ENCODE measurements at places on chromosomes 4 and X. TPM values are rescaled to one million over a fixed set of nuclear protein-coding genes. Genes with fewer than 3 reads are reported as not detected.

DNA sequence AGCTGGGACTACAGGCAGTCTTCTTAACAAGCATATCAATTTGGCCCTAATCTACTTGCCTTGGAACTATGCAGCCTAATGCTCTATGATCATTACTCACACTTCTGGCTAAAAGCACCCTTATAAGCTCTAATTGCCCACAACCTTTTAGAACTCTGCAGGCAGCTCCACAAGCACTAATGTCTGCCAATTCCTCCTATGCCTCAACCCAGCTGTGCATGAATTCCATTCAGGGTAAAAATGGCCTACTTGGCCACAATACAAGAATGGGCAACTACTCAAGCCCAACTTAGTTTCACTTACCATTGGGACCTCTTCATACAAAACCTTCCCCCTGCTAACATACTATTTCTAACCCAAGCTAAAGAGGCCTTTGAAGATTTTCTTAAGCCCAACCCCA is 51.7 kb downstream of the ZNF718 start:
- DNase-seq: no peak

FRAS1 gene
- 0.17 TPM for total RNA-seq

CNKSR2 gene
- total RNA-seq: 2.4 TPM

- no peak for DNase-seq
Observed at GRCh38 chr4:12881945-12882584, 602.1 kb downstream of the RAB28 start.

IQSEC2 gene
- total RNA-seq: 0.48 TPM

TRIM2 gene
- not detected for total RNA-seq

CDX4 gene
- total RNA-seq: not detected

DNA sequence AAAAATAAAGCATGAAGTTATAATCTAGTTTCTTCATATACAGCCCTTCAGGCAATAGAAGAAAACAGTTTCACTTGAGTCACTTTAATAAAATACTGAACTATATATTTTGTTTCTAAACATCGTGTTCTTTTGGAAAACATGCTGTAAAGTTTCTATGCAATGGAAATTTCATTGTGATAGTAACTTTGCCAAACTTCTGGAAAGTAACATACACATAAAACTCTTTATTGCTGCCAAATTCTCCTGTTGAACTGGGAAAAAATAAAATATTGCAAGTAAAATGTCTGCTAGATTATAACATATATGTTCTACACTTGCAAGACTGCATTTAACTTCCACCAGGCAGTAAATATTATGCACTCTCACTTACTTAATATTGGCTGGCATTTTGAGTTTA is 635.4 kb downstream of the SPRY1 start:
- no peak for DNase-seq

DNA sequence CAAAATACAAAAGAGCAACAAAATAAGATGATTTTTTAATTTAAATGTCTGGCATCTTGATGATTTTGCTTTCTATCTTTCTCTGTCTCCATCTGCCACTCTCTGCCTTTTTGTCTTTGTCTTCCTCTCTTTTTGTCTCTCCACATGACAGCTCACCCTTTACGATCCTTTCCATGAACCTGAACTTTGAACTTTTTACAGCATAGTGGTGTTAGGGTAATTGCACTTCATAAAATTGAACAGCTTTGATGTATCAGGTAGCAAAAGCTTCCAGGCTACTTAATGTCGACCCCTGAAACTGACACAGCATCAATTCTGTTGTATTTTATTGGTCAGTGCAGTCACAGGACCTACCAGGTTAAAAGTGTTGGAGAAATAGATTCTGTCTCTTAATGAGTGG is 1517.0 kb downstream of the ADGRL3 start:
- no peak for DNase-seq

GRCh38 chr4:8557151-8558076 is 22.8 kb upstream of the GPR78 start:
- no peak for DNase-seq

DNA sequence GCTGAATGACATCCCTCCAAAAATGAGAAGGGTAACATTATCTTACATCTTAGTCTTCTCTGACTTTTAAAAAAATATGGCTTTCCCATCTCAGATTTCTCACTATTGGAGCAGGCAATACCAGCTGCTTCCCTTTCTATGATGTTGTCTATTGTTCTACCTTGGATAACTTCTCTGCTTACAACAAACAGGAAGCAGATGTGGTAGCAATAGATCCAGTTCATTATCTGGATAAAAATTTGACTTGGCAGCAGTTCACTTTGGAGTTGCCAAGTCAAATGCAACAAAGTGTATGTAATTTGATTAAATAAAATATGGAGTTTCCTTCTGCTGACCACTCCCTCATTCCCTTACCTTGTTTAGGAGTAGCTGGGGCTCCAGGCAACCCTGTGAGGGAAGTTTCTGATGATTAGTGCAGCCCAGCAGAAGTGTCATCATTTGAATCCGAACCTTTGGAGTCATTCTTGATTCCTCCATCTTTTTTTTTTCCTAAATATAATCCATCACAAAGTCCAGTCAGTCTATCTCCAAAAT is 72.0 kb upstream of the GPRIN3 start:
- DNase-seq: no peak

DNA sequence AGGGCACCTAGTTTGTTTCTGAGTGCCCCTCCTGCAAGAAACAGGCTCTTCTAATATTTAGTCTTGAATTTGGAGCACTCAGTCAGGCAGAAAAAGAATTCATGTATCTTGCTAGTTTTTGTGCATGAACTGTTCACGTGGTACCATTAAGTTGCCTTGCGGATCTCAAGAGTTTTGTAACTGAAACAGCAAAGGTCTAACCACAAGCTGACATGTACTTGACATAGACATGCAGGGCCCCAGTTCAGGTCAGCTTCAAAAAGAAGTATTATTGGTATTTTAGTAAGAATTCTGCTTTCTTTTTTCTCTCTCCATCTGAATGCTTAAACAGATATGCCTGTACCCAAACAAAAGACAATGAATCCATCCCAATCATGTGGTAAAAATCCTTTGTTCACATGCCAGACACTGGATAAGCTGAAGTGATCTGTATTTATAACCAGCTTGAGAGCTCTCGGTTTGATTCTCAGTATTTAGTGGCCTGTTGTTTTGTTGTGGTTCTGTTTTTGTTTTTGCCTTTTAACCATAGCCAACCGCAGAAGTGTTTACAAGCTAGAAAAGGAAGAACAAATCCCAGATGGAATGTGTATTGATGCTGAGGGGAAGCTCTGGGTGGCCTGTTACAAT is 13.0 kb downstream of the RGN start:
- DNase-seq: no peak

DNA sequence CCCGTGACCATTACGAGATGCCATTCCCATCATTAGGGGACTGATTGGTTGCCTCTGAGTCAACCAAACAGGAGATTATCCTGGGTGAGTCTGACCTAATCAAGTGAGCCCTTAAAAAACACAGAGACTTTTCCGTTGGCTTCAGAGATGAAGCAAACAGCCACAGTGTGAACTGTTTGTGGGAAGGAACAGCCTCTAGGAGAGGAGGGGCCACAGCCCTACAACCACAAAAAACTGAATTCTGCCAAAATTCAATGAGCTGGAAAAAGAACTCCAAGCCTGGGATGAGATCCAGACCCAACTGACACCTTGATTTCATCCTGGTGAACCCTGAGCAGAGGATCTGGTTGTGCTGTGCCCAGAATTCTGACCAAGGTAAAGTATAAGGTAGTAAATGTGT is 31.3 kb upstream of the TBL1X start:
- DNase-seq: no peak

DNA sequence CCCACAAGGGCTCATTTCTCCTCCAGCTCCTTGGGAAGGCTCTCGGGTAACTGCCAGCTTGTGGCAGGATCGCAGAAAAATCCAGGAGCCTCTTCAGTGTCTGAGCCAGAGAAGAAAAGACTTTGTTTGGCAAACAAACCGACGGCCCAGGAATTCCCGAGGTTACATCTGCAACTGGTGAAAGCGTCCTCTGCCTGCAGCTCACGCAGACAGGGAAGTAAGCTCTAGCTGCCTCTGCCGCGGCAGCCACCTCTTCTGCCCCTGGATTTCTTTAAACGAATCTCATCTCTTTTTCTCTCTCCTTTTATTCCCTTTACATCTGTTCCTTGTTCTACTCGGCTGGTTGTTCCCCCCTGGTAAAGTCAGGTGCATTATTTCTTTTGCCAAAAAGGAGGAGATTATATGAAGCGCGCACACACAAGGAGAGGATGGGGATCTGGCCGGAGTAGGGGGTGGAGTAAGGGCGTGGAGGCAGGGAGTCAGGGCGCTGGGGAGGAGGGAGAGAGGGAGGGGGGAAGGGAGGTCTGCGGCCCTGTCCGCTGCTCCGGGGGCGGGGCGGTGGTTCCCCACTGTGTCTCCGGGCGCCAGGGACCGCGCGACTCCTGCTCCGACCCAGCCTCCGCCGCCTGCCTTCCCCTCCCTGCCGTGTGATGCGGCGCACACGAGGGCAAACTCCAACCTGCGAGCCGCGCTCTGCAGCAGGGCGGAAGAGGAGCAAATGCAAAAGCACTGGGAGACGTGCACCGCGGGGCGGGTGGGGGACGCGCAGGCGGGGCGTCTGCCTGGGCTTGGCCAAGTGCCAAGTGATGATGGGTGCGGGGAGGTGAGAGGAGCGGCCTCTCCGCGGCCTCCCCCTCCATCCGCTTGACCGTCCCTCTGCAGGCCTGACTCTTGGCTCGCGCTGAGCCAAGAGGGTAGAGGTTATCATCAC is at the start of gene DCHS2:
TSS of gene DCHS2 (minus strand) at position 459 of the 931 bp plus-strand sequence. CDS start at position 15, 444 bp downstream.
- DNase-seq: no peak

DNA sequence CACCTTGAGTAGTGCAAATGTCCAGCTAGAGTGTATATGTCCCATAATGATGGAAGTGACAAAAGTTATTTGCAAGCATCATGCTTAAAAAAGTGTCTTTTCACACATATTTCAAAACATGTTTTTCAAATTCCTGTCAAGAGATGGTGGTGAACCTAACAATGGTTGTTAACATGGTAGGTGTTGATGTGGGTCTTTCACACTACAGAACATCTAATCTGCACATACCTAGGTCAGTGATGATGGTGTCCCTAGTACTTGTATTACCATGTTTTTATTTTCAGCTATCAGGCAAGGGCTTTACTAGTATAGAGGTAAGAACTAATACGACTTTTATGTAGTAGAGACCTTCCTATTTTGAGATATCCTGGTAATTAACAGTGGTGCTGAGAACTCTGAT is 3.4 kb upstream of the ATXN3L start:
- DNase-seq: no peak

GRCh38 chr4:173807347-173807746 is 277.3 kb upstream of the HAND2 start:
- no peak for DNase-seq

ADH1C gene
- total RNA-seq: not detected

NALF2 gene
- total RNA-seq: not detected

ERVMER34-1 gene
- total RNA-seq: not detected

GRCh38 chr4:139454111-139455045 is at the start of gene RAB33B:
Gene RAB33B (plus strand): TSS chr4:139454121. CDS start chr4:139454196, 75 bp downstream.
- DNase-seq: no peak

GRCh38 chrX:103562801-103563200 is 22.5 kb upstream of the TCEAL4 start:
- no peak for DNase-seq

DNA sequence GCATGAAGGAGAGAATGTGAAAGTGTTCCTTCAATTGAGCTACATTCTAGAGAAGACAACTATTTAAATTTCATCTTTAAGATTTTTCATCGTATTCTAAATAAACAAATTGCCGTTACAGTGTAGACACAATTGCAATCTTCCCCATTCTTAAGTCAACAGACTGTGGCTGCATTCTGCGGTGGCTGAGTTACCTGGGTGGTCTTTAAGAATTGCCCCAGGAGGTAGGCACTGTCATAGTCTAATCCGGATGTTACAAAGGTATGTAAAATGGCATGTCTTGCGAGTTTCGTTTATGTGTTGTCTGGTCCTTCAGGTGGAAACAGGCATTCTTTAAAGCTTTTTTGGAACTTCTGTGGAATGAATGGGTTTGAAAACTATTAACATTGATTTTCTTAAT is 586.1 kb upstream of the PITX2 start:
- no peak for DNase-seq

- DNase-seq: no peak
Observed at GRCh38 chr4:138828926-138829325, 186.7 kb upstream of the NOCT start.

TREX2 gene
- 4.5 TPM for total RNA-seq

HOPX gene
- 100 TPM for total RNA-seq

- DNase-seq: no peak
Observed at GRCh38 chr4:163958751-163959150, 464.3 kb downstream of the TMA16 start.

- no peak for DNase-seq
Observed at GRCh38 chrX:7191681-7192110, 43.7 kb upstream of the PUDP start.

DNA sequence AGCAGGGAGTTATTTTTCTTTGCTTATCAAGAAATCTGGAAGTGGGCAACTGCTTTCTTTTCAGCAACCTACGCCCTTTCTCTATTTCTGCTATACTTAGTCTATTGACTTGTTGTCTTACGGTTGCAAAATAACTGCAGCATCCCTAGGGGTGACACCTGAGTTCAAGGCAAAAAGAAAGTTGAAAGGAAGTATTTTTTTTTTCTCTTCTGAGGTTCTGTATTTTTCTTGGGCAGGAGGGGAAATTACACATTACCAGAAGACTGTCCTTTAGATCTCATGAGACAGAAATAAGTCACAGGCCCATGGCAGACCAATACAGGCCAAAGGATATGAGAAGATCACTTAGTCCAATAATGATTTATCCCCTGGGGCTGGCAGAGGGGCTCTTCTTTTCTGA is 204.7 kb upstream of the CASK start:
- no peak for DNase-seq

GRCh38 chrX:82320569-82320968 is 1118.7 kb downstream of the SH3BGRL start:
- no peak for DNase-seq

ZMAT1 gene
- total RNA-seq: 1.4 TPM
